ENCODE measurements at places on chromosomes 4 and X.

GRCh38 chr4:85406185-85406584, 68.8 kb upstream of the ARHGAP24 start:
- DNase-seq: no peak

- no peak for DNase-seq
Observed at GRCh38 chr4:108830509-108831244, 67.8 kb upstream of the ETNPPL start.

- no peak for DNase-seq
Observed at GRCh38 chr4:52370576-52370975, 288.5 kb downstream of the USP46 start.

DNA sequence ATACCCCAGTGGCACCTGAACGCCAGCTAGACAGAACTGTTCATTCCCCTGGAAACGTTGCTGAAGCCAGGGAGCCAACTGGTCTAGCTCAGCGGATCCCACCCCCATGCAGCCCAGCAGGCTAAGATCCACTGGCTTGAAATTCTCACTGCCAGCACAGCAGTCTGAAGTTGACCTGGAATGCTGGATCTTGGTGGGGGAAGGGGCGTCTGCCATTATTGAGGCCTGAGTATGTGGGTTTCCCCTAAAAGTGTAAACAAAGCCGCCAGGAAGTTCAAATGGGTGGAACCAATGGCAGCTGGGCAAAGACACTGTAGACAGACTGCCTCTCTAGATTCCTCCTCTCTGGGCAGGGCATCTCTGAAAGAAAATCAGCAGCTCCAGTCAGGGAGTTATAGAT, 213.0 kb downstream of the NKX6-1 start:
- no peak for DNase-seq

DNA sequence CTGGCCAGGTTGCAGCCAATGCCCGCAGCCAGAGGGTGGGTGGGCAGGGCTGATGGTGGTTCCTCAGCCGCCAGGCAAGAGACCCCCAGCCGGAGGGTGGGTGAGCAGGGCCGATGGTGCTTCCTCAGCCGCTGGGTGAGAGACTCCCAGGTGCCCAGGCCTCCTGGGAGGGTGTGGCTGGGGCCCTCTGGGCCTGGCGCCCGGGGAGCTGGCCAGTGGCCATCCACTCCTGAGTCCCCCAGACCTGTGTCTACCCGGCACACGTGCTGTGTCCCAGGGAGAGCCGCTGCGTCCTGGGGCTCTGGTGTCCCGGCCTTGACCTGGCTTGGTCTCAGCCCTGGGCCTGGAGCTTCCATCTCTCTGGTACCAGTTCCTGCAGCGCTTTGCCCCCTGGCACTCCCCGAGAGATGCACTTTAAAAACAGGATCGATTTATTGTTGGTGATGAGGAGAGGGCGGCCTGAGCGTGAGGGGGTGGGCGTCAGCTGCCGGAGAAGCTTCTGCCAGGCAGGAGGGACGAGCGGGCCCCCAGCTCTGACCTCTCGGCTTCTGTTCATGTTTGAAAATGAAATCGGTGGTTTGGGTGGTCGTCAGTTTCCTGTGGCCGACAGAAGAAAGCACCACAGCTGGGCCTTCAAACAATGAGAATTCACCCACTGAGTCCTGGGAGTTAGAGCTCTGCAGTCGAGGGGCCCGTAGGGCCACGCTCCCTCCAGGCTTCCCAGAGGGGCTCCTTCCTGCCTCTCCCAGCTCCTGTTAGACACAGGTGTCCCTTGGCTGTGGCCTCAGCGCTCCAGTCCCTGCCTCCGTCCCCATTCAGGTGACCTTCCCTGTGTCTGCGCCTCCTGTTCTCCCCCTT, 6.5 kb downstream of the DOK7 start:
- no peak for DNase-seq

GRCh38 chrX:39907964-39908661, 189.6 kb downstream of the BCOR start:
- peak; percentile 76 for DNase-seq

- DNase-seq: peak; percentile 27
Observed at GRCh38 chr4:183571350-183571941, 66.6 kb downstream of the ING2 start.

DNA sequence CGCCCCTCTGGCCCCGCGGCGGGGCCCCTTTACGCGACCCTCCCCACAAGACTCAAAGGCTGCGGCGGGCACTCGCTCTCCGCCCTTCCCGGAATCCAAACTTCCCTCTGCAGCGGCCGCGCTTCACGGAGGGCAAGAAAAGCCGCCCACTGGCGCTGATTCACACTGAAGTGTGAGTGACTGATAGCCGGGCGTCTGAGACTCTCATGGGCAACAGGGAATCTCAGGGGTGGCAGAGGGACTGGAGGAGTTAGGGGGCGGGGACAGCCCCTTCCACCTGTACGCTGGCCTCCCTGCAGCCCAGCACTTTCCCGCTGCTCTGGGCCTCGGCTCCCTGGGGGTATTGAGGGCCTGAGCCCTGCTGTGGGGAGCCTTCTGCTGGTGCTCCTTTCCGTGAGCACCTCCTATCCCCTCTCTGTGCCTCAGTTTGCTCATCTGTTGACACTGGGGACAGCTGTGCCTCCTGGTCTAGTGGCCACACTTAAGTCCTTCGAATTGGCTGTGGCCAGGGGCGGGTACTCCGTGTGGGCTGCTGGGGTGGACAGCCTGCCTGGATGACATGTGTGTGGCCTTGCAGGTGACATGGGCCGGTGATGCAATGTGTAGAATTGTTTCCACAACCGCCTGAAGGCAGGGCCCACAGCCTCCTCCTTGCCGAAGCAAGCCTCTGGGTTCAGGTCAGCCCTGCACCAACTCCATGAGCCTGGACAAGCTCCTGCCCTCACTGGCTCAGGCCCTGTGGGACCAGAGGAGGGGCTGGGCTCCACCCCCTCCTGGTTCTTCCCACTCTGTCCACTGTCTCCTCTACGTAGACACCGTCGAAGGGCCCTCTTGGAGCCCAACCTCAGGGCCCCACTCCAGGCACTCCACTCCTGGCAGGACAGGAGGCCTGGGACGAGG, 951 bp downstream of the SH3BP2 start:
- peak; percentile 64 for DNase-seq

DNA sequence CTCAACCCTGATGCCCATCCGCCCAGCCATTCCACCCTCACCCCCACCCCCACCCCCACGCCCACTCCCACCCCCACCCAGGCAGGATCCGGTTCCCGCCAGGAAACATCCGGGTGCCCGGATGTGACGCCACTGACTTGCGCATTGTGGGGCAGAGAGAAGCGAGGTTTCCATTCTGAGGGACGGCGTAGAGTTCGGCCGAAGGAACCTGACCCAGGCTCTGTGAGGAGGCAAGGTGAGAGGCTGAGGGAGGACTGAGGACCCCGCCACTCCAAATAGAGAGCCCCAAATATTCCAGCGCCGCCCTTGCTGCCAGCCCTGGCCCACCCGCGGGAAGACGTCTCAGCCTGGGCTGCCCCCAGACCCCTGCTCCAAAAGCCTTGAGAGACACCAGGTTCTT, at the start of gene MAGEA1:
Gene MAGEA1 (plus strand): TSS at position 154 of the 400 bp plus-strand sequence. CDS start 3,106 bp downstream, outside the sequence.
- DNase-seq: no peak

GRCh38 chr4:12071316-12071715, 642.6 kb upstream of the HS3ST1 start:
- DNase-seq: no peak

- DNase-seq: no peak
Observed at GRCh38 chrX:72045141-72045540, 86.6 kb downstream of the RTL5 start.

GRCh38 chrX:45806410-45807121, 605.9 kb upstream of the DIPK2B start:
- DNase-seq: peak; percentile 60

DNA sequence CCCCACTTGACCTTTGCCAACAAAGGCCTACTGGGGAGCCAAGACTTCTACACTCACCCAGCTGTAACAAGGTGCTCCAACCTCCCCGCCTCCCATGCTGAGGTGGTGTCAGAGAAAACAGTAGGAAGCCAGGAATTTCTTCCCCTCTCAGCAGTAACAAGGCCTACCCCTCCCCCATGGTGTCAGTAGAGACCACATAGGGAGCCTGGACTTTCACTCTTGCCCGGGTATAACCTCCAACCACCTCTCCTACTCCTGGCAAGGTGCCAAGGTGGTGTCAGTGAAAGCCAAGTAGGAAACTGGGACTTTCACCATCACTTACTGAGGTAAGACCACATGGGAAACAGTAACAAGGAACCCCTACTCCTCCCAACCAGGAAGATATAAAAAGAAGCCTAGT, 93.1 kb downstream of the SLC16A2 start:
- DNase-seq: no peak

GRCh38 chrX:103338663-103339062, 8.6 kb downstream of the TCEAL7 start:
- no peak for DNase-seq

DNA sequence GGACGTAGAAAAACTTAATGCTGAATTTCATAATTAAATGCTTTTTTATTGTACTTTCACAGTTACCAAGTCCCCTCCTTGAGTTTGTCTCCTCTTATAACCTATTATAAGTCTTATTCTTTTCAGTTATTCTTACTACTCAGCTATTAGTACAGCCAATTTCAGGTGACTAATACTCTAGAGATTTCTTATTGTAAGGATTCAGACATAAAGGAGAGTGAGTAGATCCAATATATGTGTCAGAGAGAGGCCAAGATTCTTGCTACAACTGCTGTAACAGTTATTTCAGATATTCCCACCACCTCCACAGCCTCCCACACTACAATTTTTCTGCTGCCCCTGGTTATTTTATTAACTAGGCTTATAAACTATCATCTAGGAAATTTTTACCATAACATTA, 274.5 kb downstream of the GPAT3 start:
- DNase-seq: no peak

DNA sequence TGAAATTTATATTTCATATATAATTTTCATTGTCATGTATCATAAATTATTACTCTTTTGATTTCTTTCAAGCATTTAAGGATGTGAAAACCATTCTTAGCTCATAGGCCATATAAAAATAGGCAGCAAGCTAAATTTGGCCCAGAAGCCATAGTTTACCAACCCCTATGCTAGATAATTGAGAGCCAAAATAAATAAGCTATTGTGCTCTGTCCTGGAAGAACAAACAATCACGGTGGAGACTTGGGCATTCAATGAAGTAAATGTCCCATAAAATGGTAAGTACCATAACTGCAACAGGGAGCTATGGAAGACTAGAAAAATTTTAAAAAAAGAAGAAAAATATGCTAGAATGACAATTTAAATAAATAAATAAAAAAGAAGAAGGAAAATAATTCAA, 60.9 kb upstream of the PACRGL start:
- DNase-seq: no peak

DNA sequence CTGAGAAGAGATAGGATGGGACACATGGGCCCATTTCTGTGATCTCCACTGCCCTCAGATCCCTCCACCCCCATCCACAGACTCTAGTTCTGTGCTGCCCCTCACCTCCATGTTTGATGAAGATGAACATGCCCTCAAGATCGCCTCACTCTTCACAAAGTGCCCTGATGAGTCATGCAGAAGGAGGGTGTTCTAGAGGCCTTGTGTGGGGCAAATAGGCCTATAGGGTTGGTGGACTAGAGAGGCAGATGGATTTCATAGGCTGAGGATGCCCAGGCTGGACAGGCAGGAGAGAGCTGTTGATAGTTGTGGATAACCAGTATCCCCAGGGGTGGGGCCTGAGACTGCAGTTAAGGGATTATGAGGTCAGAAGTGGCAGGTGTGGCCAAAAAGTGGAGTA, at the start of gene CXorf65:
Gene CXorf65 (minus strand): TSS at position 314 of the 400 bp plus-strand sequence. CDS start 184 bp downstream, at position 130.
- DNase-seq: peak; percentile 92

GRCh38 chr4:137664046-137664387, 131.7 kb upstream of the PCDH18 start:
- DNase-seq: no peak

GRCh38 chrX:78104447-78105176, 564 bp downstream of the PGK1 start:
- DNase-seq: peak; percentile 87

DNA sequence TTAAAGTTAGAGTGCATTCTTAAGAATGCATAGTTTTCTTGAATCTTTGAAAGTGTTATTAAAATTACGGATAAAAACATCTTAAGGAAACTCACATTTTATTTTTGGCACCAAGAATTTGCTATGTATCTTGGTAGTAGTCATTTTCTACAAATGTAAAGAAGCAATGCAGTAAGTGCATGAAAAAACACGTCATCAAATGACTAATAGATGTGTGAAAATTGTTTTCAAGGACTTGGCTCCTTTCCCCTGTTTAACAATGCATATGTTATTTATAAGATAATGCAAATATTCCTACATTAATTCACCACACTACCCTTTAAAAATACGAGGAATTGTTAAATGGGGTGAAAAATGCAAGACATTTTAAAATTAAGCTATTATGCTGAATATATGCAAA, 461.2 kb upstream of the PCDH7 start:
- DNase-seq: no peak

DNA sequence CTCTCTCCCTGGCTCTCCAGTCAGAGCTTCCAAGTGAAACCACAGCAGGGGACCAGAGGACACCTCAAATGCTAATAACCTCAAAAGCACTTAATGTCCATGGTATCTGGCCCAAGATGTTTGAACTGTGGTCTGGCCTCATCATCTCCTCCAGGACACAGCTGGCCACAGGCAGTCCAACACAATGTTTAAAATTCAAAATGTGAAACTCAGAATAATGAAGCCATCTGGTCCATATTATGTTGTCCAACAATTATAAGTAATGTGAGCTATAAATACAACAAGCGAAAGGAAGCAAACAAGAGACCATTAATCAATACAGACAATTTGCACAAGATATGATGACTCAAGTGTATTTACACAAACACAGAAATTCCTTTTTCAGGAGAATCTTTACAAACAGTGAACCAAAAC, 90.7 kb upstream of the S100G start:
- DNase-seq: no peak

GRCh38 chr4:6773106-6773505, 9.4 kb upstream of the KIAA0232 start:
- no peak for DNase-seq

DNA sequence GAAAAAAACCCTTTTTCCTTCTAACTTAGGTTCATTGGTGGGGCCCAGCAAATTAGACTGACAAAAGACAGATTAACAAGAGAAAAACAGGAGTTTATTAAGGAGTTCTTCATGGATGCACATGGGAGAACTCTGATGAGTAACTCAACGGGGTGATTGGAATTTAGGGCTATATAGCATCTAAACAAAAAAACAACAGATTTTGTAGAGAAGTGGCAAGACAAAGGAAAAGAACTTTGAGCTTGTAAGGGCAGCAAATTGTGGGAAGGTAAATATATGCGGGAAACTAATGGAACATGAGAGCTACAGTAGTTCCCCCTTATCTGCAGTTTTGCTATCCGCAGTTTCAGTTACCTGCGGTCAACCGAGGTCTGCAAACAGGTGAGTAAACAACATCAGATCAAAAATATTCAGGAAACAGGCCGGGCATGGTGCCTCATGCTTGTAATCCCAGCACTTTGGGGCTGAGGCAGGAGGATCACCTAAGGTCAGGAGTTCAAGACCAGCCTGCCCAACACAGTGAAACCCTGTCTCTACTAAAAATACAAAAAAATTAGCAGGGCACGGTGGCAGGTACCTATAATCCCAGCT, 573.6 kb downstream of the ADGRL3 start:
- DNase-seq: no peak

DNA sequence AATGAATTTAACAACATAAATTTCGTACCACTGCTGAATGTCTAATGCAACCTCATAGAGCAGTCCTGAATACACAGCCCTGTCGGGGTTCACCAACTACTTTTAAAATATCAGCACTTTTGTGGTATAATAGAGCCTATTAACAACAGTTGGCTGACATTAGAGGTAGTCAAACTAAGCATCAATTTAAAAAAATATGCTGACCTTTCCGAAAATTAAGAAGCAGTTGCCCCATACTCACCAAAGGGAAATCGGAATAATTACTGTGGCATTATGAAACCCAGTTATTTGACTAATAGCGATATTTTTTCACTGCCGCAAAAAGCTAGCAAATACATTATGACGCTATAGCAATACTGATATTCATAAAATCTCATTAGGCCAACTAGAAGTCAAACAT, 273.5 kb upstream of the PPARGC1A start:
- DNase-seq: no peak

All from NB4 (cell line).